ENCODE measurements at places on chromosomes 16 and 17. TPM values are rescaled to one million over a fixed set of nuclear protein-coding genes. Genes with fewer than 3 reads are reported as not detected.

The SDR42E2 gene
- total RNA-seq, result 0.66 TPM

The CRISPLD2 gene
- total RNA-seq, result 129 TPM

The ADORA2B gene
- 1.8 TPM for total RNA-seq

The HOXB6 gene
- total RNA-seq, result 2.6 TPM

The SEPTIN12 gene
- total RNA-seq, result not detected

The CD300E gene
- not detected for total RNA-seq

The RRAD gene
- not detected for total RNA-seq

The POLR3K gene
- 5.6 TPM for total RNA-seq

The RHBDL3 gene
- 0.66 TPM for total RNA-seq

The SPATA22 gene
- total RNA-seq, result not detected

DNA sequence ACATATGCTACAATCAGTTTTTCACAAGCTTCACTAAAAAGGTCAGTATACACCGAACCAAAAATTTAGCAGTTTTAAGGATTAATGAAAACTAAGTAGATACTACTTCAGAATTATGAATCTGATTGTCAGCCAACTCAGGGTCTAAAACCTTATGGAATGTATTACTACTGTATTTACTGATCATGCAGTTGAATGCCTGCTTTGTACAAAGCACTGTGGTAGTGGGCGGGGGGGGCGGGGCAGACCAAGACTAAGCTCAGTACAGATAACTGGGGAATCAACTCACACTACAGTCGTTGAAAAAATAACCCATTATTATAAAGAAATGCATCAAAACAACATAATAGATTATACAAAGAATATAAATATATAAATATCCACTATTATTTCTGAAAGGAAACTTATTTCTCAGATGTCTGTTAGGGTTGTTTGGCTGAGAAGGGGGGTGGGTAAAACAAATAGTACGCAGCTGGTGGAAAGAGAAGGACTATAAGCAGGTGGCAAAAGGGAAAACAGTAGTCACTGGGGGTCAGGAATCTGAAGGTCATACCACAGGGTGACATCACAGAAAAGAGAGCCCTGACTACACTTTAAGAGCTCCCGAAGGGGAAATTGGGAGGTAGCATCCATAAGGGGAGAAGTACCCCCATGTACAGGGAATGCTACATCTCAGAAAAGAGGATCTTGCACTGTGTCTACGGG lies 109.4 kb upstream of the AXIN2 start:
- DNase-seq, result no peak

DNA sequence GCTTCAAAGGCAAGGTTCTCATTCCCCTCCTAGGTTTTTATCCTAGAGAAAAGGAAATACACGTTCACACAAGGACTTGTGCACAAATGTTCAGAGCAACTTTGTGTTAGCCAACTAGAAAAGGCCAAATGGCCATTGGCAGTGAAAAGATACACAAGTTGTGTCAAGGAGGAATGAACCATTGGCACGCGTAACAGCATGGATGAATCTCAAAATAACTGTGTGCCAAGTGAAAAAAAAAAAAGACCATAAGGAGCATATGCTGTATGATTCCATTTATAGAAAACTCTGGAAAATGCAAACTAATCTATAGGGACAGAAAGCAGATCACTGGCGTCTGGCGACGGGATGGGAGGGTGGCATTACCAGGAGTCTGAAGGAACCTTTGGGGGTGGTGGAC lies 333.8 kb downstream of the SNX29 start:
- no peak for DNase-seq

DNA sequence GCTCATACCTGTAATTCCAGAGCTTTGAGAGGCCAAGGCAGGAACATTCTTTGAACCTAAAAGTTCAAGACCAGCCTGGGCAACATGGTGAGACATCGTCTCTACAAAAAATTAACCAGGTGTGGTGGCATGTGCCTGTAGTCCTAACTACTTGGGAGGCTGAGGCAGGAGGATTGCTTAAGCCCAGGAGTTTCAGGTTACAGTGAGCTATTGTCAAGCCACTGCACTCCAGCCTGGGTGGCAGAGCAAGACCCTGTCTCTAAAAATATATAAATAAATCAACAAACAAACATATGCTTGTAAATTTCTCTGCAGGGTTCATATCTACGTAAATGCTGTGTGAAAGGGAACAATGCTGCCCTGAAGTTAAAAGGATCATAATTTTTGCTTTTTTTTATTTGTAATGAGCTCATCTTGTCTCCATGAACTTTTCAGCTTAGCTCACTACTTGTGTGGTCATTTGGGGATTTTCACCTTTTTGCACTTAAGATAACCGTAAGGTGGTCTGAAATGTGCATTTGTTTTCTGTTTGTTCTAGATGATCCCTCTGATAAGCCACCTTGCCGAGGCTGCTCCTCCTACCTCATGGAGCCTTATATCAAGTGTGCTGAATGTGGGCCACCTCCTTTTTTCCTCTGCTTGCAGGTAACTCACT lies 16.4 kb downstream of the TADA2A start:
- DNase-seq, result no peak

GRCh38 chr17:58217766-58218165 lies 1.3 kb downstream of the MKS1 start:
- no peak for DNase-seq

DNA sequence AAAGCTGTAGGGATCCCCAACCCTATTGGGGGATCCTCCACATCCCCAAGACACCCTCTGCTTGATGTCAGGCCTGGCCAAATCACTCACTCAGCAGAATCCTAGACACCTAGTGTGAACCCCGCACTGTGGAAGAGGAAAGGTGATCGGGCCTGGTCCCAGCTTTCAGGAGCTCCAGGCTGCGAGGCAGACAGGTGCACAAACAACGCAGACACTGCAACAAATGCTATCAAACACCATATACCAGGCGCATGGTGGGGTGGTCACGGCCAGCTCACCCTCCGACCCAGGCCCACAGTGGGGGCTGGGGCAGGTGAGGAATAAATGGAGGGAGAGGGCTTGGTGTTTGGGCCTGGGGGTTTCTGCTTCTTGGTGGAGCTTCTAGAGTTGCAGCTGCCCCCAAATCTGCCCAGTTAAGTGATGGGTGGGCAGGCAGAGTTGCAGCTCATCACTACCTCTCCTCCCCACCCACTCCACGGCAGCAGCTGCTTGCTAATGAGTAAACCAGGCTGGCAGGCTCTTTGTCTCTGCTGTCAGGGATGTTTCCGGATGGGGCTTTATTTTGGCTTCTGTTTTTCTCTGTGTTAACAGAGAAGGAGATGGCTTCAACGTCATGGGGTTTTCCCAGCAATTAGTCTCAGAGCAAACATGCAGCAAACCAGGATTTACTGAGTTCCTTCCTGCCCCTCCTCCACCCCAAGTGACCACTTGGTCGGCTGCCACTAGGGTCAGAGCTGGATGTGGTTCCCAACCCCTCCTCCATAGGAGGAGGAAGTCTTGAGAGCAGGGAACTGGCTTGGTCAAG lies 46.6 kb downstream of the PECAM1 start:
- DNase-seq, result peak; percentile 50

DNA sequence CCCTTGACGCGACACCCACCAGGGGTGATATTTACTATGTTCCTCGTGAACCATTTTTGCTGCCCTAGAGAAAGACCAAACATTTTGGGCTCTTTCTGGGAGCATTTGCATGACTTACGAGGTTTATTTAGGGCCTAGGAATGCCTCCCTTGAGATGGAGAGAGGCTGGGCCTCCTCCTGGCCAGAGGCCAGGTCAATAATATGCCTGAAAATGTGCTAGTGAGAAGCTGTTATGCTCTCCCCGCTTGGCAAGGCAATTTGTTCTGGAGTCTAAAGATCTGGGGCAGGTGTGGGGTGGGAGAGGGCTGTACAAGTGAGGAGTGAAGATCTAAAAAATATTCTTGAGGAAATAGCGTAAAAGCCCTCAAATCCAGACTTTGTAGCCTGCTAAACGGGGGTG lies 587.3 kb upstream of the CDH5 start:
- DNase-seq, result no peak

DNA sequence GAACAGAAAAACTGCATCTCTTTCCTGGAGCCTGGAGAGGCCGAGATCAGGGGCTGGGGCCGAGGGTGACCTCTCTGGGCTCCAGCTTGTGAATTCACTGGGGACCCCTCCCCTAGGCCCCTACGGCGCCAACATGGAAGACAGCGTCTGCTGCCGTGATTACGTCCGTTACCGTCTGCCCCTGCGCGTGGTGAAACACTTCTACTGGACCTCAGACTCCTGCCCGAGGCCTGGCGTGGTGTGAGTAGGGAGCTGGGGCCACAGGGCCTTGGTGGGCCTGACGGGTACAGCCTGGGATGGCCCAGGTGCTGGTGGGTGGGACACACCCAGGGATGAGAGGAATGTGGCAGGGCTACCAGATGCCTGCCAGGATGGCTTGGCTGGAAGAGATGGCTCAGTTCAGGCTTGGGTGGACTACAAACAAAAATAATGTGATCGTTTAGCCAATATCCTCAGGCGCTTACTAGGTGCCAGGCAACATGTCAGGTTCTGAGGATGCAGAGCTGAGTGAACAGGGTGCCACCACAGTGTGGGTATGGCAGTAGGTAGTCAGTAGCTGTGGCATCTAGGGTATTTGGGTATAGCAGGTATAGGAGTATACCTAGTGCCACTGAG lies 1.8 kb downstream of the CCL22 start:
- DNase-seq, result no peak

DNA sequence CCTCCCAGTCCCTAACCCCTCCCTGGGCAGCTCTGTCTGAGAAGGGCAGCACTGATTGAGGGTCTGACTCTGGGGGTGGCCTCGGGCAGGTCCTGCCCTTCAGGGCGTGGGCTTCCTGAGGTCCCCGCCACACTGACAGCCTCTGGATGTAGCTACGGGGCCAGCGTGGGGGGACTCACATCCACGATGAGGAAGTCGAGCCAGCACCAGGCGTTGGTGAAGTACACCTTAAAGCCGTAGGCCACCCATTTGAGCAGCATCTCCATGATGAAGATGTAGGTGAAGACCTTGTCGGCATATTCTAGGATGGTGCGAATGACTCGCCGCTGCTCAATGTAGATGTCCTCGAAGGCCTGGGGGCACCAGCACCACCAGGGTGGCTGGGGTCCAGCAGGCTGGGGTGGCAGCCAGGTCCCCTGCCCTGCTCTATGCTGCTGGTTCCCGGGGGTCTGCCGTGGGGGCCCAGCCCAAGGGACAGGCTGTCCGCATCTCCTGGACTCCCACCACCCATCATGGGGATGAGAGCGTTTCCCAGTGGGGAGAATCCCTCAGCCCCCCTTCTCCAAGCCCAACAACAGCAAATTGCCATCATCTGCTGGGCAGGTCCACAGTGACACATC lies 15.7 kb upstream of the CD79B start:
- no peak for DNase-seq

DNA sequence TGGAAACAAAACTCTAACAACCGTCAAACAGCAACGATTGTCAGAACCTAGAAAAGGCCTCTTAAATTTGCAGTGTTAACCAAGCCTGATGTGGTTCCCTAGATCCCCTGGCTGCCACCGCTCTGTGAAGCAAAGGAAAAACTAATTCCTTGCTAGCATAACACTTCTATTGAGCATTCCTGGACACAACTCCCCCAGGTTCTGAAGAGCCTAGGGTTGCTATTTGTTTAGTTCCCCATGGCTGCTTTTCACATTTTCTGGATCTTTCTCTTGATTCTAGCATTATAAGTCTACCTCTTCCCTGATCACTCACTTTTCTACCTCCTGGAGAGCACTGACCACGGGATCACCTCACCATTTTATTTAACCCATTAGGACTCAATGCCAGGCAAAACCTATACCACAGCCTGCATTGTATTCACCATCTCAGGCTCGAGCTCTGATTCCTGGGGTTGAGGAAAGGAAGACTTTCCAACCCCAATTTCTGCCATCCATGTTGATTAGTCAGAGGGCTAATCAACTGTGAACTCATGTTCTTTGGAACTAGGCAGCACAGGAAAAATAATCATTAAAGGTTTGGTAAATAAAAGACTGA lies 692 bp upstream of the KCNJ16 start:
- no peak for DNase-seq

- no peak for DNase-seq
Observed at GRCh38 chr17:9408381-9408780, 167.2 kb downstream of the STX8 start.

GRCh38 chr16:57742543-57742942 lies 7.0 kb downstream of the KATNB1 start:
- no peak for DNase-seq

GRCh38 chr16:68421076-68421475 lies 27.2 kb downstream of the SMPD3 start:
- no peak for DNase-seq

- DNase-seq, result no peak
Observed at GRCh38 chr17:80415626-80416137, 715 bp downstream of the ENDOV start.

DNA sequence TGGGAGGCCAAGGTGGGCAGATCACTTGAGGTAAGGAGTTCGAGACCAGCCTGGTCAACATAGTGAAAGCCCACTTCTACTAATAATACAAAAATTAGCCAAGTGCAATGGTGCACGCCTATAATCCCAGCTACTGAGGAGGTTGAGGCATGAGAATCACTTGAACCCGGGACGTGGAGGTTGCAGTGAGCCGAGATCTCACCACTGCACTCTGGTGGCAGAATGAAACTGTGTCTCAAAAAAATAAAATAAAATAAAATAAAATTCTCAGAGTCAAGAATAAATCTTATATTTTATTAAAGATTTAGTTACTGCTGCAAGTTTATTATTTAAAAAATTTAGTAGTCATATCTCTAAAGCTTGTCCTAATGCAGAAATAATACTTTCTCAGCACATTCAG lies 29.7 kb downstream of the ARL4D start:
- no peak for DNase-seq

- DNase-seq, result no peak
Observed at GRCh38 chr17:32187271-32187670, 45.0 kb downstream of the RHOT1 start.

DNA sequence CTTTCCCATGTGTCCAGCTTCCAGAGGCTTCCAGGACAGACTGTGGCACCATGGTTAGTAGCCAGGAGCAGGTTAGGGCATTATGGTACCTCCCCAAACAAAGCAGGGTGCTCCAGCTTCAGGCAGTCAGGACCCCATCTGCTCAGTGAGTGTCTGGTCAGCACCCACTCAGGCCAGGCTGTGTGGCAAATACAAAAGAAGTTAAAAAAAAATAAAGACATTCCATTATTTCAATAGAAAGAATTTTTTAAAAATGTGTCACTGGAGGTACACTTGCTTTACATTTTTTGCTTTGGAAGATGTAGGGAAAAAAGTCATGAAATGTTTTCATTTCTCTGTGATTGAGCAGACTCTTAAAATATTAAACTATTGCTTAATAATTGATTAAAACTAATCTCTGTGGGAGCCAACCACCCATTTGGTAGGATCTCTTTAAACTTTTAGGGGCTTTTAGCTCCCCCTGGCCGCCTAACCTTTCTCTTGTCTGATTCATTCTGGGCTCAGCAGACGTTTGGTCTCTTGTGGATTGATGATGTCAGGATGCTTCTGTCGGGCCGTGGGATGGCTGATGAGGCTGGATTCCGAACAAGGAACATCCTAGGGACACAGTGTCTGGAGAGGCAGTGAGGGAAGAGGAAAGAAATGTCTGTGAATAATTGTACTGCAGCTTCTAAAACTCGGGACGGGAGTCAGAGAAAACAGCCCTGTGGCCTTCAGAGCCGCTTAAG lies 28.4 kb upstream of the NPTX1 start:
- DNase-seq, result no peak
